ENCODE measurements at places on chromosomes 2 and 18.

GRCh38 chr2:150618245-150618895, 130.9 kb upstream of the RND3 start:
- no peak overlapping the region for H3K27ac ChIP-seq
- DNase-seq = no peak
- no peaks in the 10 kb centered on the region for H3K27me3 ChIP-seq
- H3K4me3 ChIP-seq = no peak overlapping the region

DNA sequence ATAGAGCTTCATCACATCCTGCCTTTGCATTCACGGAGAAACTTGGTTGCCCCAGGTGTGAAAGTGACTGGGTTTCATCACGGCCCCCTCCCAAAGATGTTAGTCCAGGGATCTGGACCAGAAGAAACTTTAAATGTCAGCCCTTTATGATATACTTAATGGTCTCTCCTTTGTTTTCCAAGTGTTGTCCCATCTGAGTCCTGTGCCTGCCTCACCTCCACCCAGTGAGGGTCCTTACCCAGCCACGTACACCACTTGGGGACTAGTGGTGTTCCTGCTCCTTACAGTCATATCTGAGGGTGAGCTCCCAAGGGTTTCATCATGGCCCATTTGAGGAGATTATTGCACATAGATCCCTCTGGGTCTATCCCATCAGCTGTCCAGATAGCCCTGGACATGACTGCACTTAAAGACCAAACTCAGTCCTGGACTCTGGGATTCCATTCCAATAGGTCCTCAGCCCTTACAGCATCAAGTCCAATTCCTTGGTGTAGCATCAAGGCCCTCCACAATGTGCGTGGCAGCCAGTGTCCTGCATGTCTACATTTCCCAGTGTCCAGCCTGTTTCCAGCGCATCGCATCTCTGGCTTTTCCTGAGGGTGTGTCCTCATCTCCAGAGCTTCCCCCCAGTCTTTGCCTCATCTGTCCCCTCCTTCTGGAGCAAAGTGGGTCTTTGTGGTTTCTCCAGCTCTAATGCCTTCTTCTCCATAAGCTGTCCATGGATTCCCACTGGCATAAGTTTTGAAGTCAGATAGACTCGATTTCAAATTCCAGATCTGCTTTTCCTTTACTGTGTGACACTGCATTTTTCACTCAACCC, 351.6 kb downstream of the MYCN start:
- no peak overlapping the region for H3K27ac ChIP-seq
- no peak for DNase-seq
- H3K4me1 ChIP-seq = no peaks in the 10 kb centered on the region
- no peaks in the 10 kb centered on the region for H3K36me3 ChIP-seq
- H3K4me3 ChIP-seq = no peak overlapping the region

GRCh38 chr2:233342301-233342700, 12.0 kb upstream of the DGKD start:
- no peak overlapping the region for H3K27ac ChIP-seq
- no peak for DNase-seq
- no peaks in the 10 kb centered on the region for H3K36me3 ChIP-seq

GRCh38 chr2:26635401-26635800, 5.8 kb downstream of the CIB4 start:
- no peaks in the 10 kb centered on the region for H3K4me1 ChIP-seq
- no peak for DNase-seq
- no peaks in the 10 kb centered on the region for H3K36me3 ChIP-seq
- H3K27me3 ChIP-seq = peaks cover 46% of the 10 kb centered on the region
- H3K27ac ChIP-seq = no peak overlapping the region

DNA sequence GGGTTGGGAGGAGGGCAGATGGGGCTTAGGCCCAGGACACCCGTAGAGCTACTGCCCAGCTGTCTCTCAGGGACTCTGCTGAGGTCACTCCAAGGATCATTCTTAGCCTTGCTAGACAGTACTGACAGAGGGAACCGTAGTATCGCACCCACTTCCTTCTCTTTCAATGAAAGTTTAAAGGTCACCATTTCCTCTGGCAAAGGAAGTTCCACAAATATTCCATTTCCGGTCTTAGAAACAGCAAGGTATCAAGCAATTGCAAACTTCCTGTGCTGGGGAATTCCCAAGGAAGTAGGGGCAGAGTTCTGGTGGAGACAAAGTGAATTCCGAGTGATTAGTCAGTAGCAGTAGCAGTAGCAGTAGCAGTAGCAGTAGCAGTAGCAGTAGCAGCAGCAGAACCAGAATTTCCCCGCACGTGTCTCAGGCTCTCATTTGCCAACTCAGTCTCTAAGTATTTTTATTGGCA, 24.7 kb downstream of the IL1B start:
- H3K4me1 ChIP-seq = no peaks in the 10 kb centered on the region
- H3K4me3 ChIP-seq = no peak overlapping the region
- H3K27me3 ChIP-seq = no peaks in the 10 kb centered on the region
- H3K27ac ChIP-seq = no peak overlapping the region
- no peak for DNase-seq
- H3K36me3 ChIP-seq = no peaks in the 10 kb centered on the region

DNA sequence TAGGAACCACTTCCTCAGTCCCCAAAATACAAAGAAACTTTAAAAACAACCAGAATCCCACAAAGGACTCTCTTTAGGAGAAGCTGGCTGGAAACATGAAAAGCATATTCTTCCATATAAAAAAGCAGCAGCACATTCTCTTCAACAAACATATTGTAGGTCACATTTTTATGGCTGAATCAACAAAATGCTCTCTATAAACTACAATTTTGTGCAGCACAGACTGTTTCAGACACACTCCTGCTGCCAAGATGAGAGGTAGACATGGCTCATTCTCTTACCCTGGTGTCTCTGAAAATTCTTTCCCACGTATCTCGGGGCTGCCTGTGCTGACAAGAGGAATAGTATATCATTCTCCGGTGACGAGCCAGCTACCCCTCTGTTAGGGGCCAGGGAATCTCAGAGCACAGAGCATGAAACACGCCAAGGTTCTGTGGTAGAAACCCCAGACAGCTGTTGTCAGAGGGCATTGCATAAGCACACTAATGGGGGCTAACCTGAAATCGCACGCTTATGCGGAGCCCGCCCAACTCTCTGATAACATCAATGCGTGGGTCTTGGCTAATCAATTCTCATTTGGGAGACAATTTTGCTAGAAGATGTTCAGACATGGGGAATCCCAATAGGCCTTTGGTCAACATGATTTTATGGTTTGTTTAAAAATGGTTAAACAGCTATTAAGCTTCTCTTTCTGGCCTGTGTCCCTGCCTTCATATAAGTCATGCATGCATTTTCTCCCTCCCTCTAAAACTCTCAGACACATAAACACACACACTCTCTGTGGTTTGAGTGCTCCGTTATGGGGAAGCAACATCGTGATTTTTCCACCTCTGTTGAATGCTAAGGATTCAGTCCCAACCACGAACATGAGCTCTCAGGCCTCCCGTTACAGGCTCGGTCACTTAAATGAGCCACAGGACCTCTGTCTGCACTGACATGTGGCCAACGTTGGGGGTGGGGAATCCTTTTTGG, 177.5 kb downstream of the INO80D start:
- DNase-seq = no peak
- no peak overlapping the region for H3K4me3 ChIP-seq
- H3K4me1 ChIP-seq = peaks cover 5% of the 10 kb centered on the region
- H3K27me3 ChIP-seq = no peaks in the 10 kb centered on the region

DNA sequence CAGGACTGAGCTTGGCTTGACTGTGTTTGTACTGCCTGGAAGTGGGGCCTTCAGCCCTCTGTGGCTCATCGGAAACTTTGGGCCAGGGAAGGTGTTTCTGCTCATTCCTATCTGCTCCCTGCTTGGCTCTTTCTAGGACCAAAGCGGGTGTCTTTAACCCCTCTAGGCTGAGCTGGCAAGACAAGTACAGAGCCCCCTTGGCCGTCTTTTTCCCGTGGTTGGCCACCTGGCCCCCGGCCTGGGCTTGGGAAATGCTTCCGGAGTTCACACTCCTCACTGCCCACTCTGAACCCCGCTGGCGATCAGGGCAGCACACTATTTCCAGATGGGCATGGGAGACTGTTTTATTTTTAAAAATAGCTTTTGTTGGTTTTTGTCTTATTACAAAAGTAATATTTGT, 243.0 kb downstream of the DYSF start:
- no peak for DNase-seq
- no peak overlapping the region for H3K4me3 ChIP-seq
- peaks cover 2% of the 10 kb centered on the region for H3K4me1 ChIP-seq
- no peak overlapping the region for H3K27ac ChIP-seq
- H3K27me3 ChIP-seq = no peaks in the 10 kb centered on the region

GRCh38 chr2:11498543-11499034, 32.6 kb upstream of the E2F6 start:
- H3K36me3 ChIP-seq = no peaks in the 10 kb centered on the region
- DNase-seq = no peak
- H3K4me3 ChIP-seq = no peak overlapping the region
- H3K27me3 ChIP-seq = no peaks in the 10 kb centered on the region
- H3K4me1 ChIP-seq = no peaks in the 10 kb centered on the region

- H3K4me1 ChIP-seq = no peaks in the 10 kb centered on the region
- no peaks in the 10 kb centered on the region for H3K27me3 ChIP-seq
- DNase-seq = no peak
- H3K4me3 ChIP-seq = no peak overlapping the region
- no peaks in the 10 kb centered on the region for H3K36me3 ChIP-seq
Observed at GRCh38 chr2:229388731-229389130, 117.6 kb upstream of the PID1 start.

GRCh38 chr2:229566370-229566769, 148.0 kb downstream of the DNER start:
- DNase-seq = no peak
- no peaks in the 10 kb centered on the region for H3K4me1 ChIP-seq
- no peaks in the 10 kb centered on the region for H3K36me3 ChIP-seq
- no peaks in the 10 kb centered on the region for H3K27me3 ChIP-seq

DNA sequence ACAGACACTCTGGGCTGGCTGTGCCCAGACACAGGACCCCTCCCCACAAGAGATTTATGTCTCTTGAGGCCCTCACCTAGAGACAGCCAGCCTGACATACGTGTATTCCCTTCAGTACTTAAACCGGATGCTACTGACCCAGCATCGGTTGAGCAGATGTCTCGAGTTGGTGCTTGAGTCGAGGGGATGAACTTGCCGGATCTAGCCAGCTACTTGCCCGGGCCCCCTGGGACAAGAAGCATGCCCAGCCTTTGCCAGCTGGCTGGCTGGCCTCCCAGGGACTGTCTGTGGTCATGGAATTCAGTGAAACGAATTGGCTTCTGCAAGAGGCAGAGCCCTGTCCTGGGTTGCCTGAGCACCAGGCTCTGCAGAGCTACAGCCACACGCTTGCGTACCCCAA, 36.0 kb downstream of the DNMT3A start:
- no peak for DNase-seq
- no peaks in the 10 kb centered on the region for H3K27me3 ChIP-seq
- peak overlapping the region; percentile 72 for H3K27ac ChIP-seq
- H3K4me3 ChIP-seq = no peak overlapping the region
- H3K4me1 ChIP-seq = peaks cover 41% of the 10 kb centered on the region

- H3K36me3 ChIP-seq = no peaks in the 10 kb centered on the region
- no peaks in the 10 kb centered on the region for H3K27me3 ChIP-seq
- no peaks in the 10 kb centered on the region for H3K4me1 ChIP-seq
- no peak overlapping the region for H3K4me3 ChIP-seq
Observed at GRCh38 chr2:72214429-72215143, 66.9 kb upstream of the CYP26B1 start.

- H3K27ac ChIP-seq = no peak overlapping the region
- H3K4me3 ChIP-seq = no peak overlapping the region
- no peaks in the 10 kb centered on the region for H3K4me1 ChIP-seq
Observed at GRCh38 chr18:76461692-76462325, 33.2 kb downstream of the ZNF516 start.

DNA sequence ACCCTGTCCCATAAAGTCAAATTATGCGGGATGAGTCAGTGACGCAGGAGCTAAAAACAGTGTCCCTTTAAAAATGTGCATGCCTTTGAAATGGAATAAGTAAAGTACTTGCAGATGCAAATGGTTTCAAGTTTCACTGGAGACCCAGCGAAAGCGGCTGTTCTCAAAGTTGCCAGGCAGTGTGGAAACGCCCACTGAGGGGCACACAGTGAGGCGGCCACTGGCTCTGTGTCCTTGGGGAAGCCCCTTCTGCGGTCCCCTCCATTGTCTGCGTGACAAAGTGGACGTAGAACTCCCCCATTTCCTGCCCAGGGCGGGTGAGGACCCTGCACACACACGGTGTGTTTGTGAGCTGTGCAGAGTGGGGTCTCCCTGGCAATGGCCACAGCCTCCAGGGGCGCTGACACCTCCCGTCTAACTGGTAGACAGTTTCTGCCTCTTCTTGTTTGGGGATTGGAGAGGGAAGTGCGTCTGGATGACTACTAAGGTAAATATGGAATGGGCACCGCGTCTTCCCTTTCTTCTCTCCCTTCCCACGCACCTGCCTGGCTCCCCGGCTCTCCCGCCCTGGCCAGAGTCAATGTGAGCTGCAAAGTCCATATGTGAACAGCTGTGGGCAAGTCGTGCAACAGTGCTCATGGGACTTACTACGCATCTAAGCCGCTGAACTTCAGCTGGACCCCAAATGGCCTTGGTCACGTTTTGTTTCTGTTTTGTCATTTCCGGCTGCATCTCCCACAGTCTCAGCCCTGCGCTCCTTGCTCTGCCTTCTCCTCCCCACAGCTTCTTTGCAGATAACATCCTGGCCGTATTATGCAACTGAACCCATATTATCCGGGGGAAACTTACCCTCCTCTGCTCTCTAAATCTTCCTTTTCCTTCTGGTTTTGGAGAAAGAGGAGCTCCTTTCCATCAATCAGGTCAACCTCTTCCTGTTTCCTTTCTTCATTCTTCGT, 33.7 kb upstream of the ZNF516 start:
- peak overlapping the region; percentile 24 for H3K4me3 ChIP-seq
- H3K27ac ChIP-seq = no peak overlapping the region
- no peaks in the 10 kb centered on the region for H3K36me3 ChIP-seq
- DNase-seq = no peak

- H3K36me3 ChIP-seq = no peaks in the 10 kb centered on the region
- no peak for DNase-seq
- no peaks in the 10 kb centered on the region for H3K27me3 ChIP-seq
Observed at GRCh38 chr18:59540346-59540745, 156.9 kb downstream of the CCBE1 start.

GRCh38 chr2:168024459-168024858, 222.9 kb downstream of the STK39 start:
- no peak overlapping the region for H3K27ac ChIP-seq
- DNase-seq = no peak
- peaks cover 3% of the 10 kb centered on the region for H3K36me3 ChIP-seq
- no peaks in the 10 kb centered on the region for H3K4me1 ChIP-seq
- no peak overlapping the region for H3K4me3 ChIP-seq

- peaks cover 12% of the 10 kb centered on the region for H3K4me1 ChIP-seq
- no peak overlapping the region for H3K4me3 ChIP-seq
- H3K36me3 ChIP-seq = no peaks in the 10 kb centered on the region
- DNase-seq = no peak
- H3K27ac ChIP-seq = no peak overlapping the region
Observed at GRCh38 chr2:113851640-113852039, 38.2 kb upstream of the ACTR3 start.

DNA sequence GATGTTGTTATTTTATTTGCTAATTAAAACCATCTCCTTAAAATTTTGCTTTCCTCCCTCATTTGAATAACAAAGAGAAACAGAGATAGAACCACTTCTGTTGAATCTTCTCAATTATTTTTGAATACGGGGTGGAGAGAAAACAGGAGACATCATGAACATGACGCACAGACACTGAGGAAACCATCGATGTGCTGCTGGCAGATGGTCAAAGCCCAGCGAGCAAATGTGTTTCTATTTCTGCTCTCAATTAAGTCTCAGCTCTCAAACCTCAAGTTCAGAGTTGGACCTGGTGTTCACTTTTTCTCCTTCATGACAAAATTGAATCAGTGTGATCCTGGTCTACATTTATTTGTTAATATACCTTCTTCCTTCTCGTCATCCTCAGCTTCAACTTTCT, 36.1 kb upstream of the TWIST2 start:
- H3K27me3 ChIP-seq = no peaks in the 10 kb centered on the region
- H3K36me3 ChIP-seq = no peaks in the 10 kb centered on the region
- H3K27ac ChIP-seq = no peak overlapping the region
- DNase-seq = no peak
- no peaks in the 10 kb centered on the region for H3K4me1 ChIP-seq
- H3K4me3 ChIP-seq = no peak overlapping the region
